ENCODE measurements at places on chromosomes 16 and 17. TPM values are rescaled to one million over a fixed set of nuclear protein-coding genes. Genes with fewer than 3 reads are reported as not detected.
A peak's percentile ranks its signal among the peaks of the same experiment; 100 is the strongest.

DNA sequence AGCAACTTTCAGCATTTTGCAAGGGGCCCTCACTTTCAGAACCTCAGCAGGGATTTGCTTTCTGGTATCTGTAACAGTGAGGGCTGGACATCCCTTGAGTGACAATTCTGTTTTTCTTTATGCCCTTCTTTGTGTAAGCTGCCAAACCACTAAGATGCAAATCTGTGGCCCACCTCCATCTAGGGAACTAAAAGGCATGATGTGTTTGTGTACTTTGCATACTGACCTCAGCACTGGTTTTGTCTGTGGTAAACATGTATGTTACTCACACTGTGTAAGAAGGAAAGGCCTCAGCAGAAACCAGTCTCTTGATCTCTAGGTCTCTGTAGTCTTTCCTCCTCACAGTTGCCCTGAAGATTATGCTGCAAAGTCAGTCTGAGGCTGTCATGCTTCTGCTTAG, 396.6 kb upstream of the DYNLRB2 start:
- no peaks in the 10 kb centered on the region for H3K4me1 ChIP-seq
- H3K36me3 ChIP-seq: no peaks in the 10 kb centered on the region
- H3K4me3 ChIP-seq: no peak overlapping the region
- no peak overlapping the region for H3K27ac ChIP-seq

DNA sequence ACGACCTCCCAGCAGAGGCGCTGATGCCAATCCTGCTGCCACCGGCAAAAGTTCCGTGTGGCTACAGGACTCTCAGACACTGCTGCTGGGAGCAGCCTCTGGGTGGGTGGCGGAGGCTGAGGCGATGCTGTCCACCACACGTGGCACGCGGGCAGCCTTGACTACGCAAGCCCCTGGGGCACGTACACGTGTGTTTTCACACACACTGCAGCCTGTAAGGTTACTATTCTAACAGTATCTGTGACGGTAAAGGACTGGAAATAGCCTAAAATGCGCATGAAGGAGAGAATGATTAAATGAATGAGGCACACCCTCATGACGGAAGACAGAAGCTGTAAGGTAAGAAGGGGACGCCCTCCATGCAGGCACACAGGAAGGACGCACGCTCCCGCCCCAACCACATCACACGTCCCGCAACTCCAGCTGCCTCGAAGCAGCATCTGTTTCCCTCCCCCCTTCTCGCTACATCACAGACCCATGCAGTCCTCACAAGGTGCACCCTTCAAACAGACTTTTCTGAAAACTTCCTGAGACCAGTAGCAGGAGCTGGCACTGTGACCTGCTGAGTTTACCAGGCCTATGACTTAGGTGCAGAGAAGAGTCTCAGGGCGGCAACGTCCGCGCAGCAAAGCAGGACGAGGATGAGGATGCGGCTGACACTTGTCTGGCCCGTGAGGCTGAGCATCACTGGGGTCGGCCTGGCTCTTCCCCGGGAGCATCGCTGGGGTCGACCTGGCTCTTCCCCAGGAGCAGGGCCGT, 28.7 kb upstream of the FASN start:
- H3K27ac ChIP-seq: no peak overlapping the region
- no peak overlapping the region for H3K4me3 ChIP-seq
- no peaks in the 10 kb centered on the region for H3K36me3 ChIP-seq
- H3K4me1 ChIP-seq: no peaks in the 10 kb centered on the region
- no peak for DNase-seq

GRCh38 chr16:76360404-76360803, 83.2 kb downstream of the CNTNAP4 start:
- DNase-seq: no peak
- H3K4me1 ChIP-seq: no peaks in the 10 kb centered on the region
- H3K27me3 ChIP-seq: no peaks in the 10 kb centered on the region
- H3K27ac ChIP-seq: no peak overlapping the region

DNA sequence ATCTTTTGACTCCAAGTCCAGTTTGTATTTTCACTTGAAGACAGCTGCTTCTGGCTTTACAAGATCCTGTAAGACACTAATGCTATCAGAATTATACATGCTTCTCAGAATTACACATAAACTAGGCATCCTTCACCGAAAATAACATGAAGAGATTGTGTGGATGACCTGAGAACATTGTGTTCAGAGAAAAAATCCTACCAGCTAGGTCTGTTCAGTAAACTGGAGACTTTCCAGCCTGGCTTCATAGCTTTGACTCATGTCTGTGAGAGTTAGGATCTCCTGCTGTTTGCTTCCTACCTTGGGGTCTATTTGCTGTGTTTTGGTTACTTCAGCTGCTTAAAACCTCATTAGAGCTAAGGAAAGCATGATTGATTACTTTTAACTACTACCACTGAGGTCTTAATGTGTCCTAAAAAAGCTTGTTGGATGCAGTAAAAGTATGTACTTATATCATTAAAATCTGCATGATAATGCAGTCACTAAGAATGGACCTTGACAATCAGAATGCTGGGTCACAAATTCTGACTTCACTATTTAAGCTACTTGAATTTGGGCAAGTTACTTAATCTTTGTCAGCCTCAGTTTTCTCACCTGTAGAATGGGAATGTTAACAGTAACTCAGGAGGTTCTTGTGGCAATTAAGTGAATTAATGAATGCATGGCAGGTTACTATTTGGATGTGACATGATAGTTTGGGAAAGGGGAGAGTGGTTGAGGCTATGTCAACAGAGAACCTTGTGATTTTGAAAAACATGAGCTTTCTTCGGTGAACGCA, 8.0 kb upstream of the MYH13 start:
- peaks cover 3% of the 10 kb centered on the region for H3K27me3 ChIP-seq
- no peak for DNase-seq
- H3K4me1 ChIP-seq: no peaks in the 10 kb centered on the region

DNA sequence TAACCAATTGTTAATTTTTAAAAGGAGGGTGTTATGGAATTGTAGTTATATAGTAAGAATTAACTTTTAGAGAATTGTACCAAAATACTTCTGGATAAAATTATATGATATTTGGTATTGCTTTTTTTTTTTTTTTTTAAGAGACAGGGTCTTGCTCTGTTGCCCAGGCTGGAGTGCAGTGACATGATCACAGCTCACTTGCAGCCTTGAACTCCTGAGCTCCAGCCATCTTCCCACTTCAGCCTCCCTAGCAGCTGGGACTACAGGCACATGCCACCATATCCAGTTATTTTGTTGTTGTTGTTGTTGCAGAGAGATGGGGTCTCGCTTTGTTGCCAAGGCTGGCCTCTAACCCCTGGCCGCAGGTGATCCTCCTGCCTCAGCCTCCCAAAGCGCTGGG, 8.5 kb downstream of the ARSG start:
- no peaks in the 10 kb centered on the region for H3K36me3 ChIP-seq
- H3K27me3 ChIP-seq: no peaks in the 10 kb centered on the region
- no peak overlapping the region for H3K27ac ChIP-seq
- no peaks in the 10 kb centered on the region for H3K4me1 ChIP-seq
- no peak overlapping the region for H3K4me3 ChIP-seq
- no peak for DNase-seq

DNA sequence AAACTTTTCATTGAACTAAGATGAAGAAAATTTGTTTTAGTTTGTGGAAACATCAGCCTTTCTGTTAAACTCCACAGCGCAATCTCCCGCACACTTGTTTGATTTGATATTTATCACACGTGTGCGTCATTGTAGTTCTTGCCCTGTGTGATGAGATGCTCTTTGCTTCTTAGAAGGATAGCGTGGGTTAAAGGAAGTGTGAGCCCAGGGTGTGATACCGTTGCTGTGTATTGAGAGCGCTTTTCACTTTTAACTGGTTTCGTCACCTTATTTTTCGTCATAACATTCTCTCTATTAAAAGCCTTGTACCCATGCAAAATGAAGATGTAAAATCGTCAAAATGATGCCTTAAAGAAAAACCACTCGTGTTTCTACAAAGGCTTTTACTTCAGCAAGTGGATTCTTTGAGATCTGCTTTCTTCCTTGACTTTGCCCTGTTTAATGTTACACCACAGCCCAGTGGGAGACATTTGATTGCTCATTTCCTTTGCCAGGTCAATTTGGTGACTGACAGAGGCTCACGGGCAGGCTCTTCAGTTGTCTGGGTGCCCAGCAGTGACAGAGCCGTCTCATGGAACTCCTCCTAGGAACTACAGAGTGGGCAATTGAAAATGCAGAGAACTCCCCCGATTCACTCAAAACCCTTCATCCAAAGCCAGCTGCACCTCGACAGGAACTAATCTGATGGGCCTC, 61.1 kb downstream of the RPA1 start:
- no peak overlapping the region for H3K4me3 ChIP-seq
- no peak for DNase-seq
- H3K36me3 ChIP-seq: no peaks in the 10 kb centered on the region
- H3K4me1 ChIP-seq: no peaks in the 10 kb centered on the region
- no peak overlapping the region for H3K27ac ChIP-seq

DNA sequence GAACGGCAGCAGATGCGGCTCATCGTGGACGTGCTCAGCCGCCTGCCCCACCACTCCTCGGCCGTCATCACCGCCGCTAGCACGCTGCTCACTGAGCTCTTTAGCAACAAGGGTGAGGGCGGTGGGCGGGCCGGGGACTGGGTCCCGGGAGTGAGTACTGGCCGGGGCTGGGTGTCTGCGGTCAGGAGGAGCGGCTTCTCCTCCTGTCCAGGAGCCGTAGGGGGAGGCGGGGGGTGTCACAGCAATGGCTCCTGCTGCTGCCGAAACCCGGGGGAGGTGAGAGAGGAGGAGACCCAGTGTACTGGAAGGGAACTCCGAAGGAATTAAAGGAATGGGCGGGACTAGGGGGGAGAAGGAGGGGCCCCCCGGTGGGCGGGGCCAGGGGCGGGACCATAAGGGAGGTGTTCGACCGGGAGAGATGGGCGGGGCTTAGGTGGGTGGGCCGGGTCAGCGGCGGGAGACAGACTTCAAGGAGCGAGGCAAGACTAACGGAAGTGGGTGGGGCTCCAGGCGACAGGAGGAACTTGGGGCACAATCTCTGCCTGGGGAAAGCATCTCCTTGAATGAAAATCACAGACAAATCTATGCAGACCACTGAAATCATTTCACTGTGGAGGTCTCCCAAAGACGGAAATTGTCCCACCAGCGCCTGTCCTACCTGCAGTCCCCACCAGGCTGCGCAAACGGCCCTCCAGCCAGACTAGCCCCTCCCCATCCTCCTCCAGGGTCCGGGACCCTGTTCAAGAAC, 2.4 kb downstream of the NAGS start:
- peak overlapping the region; percentile 44 for H3K27ac ChIP-seq
- no peaks in the 10 kb centered on the region for H3K36me3 ChIP-seq
- DNase-seq: peak; percentile 99
- peaks cover 27% of the 10 kb centered on the region for H3K4me1 ChIP-seq

DNA sequence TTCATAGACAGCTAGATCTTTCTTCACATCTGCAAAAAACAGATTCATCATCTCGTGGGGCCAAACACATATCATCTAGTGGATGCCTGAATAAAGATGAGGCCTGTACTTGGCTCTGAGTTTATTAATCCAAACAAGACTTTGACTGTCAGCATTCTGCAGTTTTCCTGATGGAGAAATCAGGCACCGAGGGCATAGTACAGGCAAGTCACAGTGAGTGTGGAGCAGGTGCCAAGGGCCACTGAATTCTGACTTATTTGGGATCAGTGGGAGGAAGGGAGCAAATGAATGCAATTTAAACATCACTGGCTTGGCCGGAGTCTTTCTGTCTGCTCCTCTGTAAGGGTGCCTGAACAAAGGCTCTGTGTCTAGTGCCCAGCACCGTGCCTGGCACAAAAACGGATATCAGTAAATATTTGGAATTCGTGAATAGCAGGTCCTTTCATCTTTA, 975 bp downstream of the CFAP20 start:
- H3K4me3 ChIP-seq: peak overlapping the region; percentile 97
- no peaks in the 10 kb centered on the region for H3K36me3 ChIP-seq
- no peaks in the 10 kb centered on the region for H3K27me3 ChIP-seq
- H3K27ac ChIP-seq: peak overlapping the region; percentile 87
- no peak for DNase-seq

GRCh38 chr16:67326472-67327309, at the start of the genes KCTD19 and LRRC36:
KCTD19 (minus strand) TSS chr16:67326741; CDS start chr16:67326707, 34 bp downstream.
LRRC36 (plus strand) TSS chr16:67326815; CDS start chr16:67326863, 48 bp downstream.
- no peaks in the 10 kb centered on the region for H3K27me3 ChIP-seq
- H3K4me3 ChIP-seq: peak within 1 kb of the TSS; percentile 50
- DNase-seq: peak; percentile 55
- no peaks in the 10 kb centered on the region for H3K36me3 ChIP-seq
- no peaks in the 10 kb centered on the region for H3K4me1 ChIP-seq
- H3K27ac ChIP-seq: peak within 1 kb of the TSS; percentile 56

DNA sequence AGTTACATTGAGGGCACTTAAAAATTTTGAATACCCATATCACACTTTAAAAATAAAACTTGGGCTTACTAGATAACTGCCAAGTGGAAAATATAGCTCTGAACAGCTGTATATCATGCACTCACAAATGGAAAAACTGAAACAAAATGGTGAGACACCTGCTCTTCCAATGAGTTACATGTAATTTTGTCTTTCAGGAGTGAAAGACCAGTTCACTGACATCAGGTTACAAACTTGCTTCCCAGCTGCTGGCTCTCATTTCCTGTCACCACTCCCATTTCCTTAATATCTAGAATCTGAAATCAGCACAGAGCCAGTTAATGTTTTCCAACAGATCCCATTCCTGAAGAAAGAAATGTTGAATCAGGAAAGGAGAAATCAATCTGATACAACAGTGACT, 10.8 kb downstream of the CSNK2A2 start:
- H3K4me1 ChIP-seq: no peaks in the 10 kb centered on the region
- no peaks in the 10 kb centered on the region for H3K27me3 ChIP-seq
- DNase-seq: no peak
- no peak overlapping the region for H3K27ac ChIP-seq

- DNase-seq: no peak
- H3K27ac ChIP-seq: no peak overlapping the region
- no peak overlapping the region for H3K4me3 ChIP-seq
- no peaks in the 10 kb centered on the region for H3K36me3 ChIP-seq
- no peaks in the 10 kb centered on the region for H3K4me1 ChIP-seq
Measured at GRCh38 chr16:81803332-81803731, 24.2 kb downstream of the PLCG2 start.

TAT gene
- total RNA-seq: 0.07 TPM

KCNH6 gene
- total RNA-seq: not detected

MYH4 gene
- not detected for total RNA-seq
